ENCODE measurements at places on chromosomes 1 and 21. TPM values are rescaled to one million over a fixed set of nuclear protein-coding genes. Genes with fewer than 3 reads are reported as not detected.

PIK3C2B gene
- 44.4 TPM for total RNA-seq

DNA sequence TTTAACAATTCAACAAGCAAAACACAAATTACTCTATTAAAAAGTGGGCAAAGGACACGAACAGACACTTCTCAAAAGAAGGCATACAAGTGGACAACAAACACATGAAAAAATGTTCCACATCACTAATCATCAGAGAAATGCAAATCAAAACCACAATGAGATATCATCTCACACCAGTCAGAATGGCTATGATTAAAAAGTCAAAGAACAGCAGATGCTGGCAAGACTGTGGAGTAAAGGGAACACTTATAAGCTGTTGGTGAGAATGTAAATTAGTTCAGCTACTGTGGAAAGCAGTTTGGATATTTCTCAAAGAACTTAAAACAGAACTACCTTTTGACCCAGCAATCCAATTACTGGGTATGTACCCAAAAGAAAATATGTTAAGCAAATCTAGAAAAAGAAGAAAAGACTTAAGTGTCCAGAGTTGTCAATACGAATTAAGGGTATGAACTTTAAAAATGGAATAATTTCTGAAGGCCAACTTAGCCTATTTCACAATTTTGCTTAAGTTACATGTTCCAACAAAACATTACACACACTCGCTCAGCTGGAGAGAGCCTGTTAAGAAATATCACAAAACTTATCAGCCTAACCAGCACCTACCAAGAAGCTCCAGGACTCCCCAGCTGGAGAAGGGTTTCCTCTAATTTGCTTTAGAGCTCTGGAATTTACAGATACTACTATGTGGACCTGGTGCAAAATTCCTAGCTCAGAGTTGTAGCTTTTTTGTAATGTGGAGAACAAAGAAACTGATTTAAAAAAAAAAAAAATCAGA lies 232.1 kb downstream of the DUSP10 start:
- H3K27ac ChIP-seq = no peak overlapping the region
- no peaks in the 10 kb centered on the region for H3K4me1 ChIP-seq
- no peak overlapping the region for H3K4me3 ChIP-seq
- no peaks in the 10 kb centered on the region for H3K36me3 ChIP-seq
- DNase-seq = no peak

GRCh38 chr1:202656951-202657646 lies 53.2 kb downstream of the SYT2 start:
- H3K27ac ChIP-seq = no peak overlapping the region
- no peak overlapping the region for H3K4me3 ChIP-seq
- no peaks in the 10 kb centered on the region for H3K36me3 ChIP-seq
- no peaks in the 10 kb centered on the region for H3K4me1 ChIP-seq

DNA sequence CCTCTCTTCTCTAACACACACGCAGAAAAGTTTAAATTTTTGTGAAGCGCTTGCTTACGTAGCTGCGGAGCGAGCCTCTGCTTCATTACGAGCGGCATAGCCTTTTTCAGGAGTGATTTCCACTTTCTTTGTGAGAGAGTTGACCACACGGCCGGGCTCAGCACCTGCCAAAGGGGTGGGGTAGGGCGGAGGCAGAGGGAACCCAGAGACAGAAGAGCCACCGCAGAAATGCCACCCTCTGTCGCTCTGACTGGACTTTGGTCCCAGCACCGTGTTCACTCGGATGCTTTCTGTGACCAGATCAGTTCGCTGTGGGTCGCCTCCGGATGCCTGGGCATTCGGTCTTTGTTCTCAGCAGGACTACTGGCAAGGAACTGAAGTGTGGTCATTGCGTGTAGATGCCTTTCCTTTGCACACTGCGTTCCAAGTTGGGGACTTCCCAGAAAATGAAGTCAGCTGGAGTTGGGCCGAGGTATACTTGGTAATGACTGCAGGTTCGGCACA lies 883 bp downstream of the CHODL start:
- peak overlapping the region; percentile 67 for H3K4me3 ChIP-seq
- DNase-seq = no peak
- H3K4me1 ChIP-seq = no peaks in the 10 kb centered on the region

FCRL1 gene
- total RNA-seq = 1.8 TPM

DNA sequence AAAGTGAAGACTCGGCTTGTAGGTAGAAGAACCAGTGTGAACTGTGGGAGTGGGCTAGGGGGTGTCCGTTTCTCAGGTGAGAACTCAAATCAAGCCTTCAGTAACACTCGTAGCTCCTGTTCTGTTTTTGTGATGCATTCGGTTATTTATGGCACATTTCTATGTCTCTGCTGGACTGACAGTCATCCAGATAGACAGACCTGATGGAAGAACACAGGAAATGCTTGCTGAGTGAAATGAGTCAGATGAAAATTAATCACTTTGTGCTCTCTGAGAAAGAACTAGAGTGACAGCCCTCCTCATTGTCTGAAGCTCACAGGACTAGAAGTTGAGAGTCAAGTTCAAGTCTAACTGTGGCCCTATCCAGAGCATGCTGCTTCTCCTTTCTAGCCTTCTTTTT lies 360.1 kb upstream of the PLXNA2 start:
- no peak for DNase-seq
- no peak overlapping the region for H3K4me3 ChIP-seq
- H3K27ac ChIP-seq = no peak overlapping the region
- no peaks in the 10 kb centered on the region for H3K27me3 ChIP-seq
- no peaks in the 10 kb centered on the region for H3K4me1 ChIP-seq
- H3K36me3 ChIP-seq = no peaks in the 10 kb centered on the region

ADGRL4 gene
- total RNA-seq = 15.8 TPM

DNA sequence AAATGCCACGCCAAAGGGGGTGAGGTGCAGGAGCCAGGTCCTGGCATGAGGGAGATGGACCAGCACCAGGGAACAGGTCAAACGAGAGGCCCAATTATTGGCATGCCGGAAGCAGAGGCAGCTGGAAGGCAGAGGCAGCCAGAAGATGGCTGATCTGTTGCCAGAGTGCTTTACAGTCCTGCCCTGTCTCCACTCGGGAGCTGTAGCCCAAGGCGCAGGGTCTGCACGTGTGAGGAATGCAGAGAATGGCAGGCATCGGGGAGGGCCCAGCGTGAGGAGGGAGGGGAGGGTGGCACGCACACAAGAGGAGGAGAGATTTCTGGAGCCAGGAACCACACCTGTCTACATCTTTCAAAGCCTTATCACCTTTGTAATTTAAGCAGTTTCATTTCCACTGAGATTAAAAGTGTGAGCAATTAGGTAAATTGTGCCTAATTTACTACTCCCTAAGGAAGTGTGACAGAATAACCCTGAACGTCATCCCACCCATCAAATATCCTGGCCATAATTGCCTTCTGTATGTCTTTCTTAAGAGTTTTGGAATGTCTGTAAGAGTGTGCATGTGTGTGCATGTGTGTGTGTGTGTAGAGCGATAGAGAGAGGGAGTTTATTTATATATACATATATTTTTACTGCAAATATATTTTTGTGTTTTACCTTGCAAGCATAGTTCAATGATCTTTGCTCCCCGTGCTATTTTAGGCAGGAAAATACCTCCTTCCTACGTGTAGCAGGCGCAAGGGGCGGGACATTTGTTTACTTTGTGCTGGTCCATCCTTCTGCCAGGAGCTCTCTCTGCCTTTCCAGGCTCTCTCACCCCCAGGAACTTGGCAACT lies 125.5 kb upstream of the SERBP1 start:
- peaks cover 22% of the 10 kb centered on the region for H3K4me1 ChIP-seq
- H3K36me3 ChIP-seq = no peaks in the 10 kb centered on the region
- no peak overlapping the region for H3K27ac ChIP-seq
- DNase-seq = no peak
